Stimulated activated CD8-positive, alpha-beta memory T cell treated with anti-CD3 and anti-CD28 coated beads, Interleukin-7, amount 100 ng/mL, for 1 hour (primary cell): ENCODE measurements at places on chromosomes 2 and 18.

DNA sequence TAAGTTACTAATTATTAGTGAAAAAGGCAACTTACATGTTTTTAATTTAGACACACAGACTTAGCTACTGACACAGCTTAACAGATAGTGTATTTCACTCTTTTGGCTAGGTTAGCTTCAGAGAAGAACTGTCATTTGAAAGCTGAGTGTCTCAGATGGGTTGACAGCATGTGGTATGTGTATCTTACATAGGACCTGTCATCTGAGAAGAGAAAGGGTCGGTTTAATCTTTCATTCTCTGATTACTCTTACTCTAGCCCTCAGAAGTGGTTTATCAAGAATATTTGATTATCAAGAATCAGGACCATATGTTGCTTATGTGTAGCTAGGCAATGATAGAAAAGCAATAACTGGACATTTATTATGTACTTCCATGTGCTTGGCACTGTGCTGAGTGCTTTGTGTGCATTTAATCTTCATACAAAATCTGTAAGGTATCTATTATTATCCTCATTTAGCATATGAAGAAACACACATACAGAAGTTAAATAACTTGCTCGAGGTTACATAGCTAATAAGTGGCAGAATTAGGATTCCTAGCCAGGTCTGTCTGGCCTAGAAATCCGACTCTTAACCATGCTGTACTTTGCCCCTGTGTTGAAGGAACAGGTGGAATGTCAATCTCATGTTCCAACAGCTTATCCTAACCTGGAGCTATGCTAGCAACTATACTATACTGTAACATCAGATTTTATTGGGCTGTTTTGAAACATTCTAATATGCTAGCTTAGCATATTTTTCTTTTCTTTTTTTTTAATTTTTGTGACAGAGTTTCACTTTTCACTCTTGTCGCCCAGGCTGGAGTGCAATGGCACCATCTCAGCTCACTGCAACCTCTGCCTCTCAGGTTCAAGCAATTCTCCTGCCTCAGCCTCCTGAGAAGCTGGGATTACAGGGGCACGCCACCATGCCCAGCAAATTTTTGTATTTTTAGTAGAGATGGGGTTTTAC lies 28.4 kb downstream of the CFLAR start:
- DNase-seq = no peak

GRCh38 chr2:226799211-226799975 lies at the start of gene IRS1:
Gene IRS1 (minus strand): TSS chr2:226799820. CDS start chr2:226798738, 1,082 bp downstream.
- DNase-seq = peak; percentile 27

- DNase-seq = no peak
These were observed 6.8 kb downstream of the DNAJB2 start for GRCh38 chr2:219285894-219286425.

DNA sequence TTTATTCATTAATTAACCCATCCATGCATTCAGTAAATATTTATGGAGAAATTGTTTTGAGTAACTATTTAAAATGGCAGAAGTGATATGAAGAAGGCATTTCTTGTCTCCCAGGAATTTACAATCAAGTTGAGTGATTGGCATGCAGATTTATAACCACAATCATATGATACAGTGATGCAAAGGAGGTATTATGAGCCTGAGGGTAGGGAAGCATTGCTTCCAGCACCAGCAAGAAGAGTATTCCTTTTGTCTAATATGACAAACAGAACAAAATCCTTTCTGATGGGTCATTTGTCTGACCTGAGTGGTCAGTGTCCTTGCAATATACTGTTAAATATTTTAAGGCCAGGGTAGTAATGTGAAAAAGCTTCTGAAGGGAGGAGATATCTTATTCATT lies 244.2 kb upstream of the RGPD4 start:
- no peak for DNase-seq

DNA sequence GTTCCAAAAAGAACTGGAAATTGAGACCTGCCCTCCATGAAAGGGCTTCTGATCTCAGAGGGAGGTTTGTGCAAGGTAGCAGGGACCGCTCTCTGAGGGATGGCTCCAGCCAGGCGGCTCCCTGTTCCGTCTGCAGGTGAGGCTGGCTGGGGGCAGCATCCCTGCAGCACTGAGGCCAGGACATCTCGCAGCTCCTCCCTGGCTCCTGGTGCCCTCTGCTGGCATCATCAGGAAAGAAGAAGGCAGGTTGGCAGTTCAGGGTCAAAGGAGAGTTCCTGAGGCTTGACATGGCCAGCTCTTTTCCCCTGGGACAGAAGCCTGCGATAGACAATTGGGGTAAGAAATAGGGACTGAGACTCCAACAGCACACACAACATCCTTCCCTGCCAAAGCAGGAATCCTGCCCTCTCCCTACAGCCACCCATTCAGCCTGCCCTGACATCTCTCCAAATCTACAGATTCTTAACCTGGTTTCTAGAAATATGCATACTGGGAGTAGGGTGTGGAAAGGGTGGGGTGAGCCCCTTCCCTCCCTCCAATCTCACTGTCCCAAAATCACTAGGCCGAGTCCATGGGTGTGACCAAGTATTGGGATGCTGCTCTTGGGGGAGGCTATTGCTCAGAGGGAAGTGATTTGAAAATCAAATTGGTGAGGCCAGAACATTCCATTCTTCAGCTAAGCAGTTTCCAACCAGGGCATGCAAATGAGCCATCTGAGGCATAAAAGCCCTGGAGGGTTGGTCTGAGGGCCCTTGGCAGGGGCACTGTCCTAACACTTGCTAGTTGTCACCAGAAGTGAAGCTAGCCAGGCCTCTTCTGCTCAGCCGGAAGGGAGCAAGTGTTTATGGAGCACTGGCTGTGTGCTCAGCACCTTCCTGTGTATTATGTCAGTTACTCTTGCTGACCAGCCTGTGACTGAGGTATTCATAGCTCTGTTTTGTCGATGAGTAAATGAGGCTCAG lies 185.4 kb downstream of the TFCP2L1 start:
- no peak for DNase-seq

DNA sequence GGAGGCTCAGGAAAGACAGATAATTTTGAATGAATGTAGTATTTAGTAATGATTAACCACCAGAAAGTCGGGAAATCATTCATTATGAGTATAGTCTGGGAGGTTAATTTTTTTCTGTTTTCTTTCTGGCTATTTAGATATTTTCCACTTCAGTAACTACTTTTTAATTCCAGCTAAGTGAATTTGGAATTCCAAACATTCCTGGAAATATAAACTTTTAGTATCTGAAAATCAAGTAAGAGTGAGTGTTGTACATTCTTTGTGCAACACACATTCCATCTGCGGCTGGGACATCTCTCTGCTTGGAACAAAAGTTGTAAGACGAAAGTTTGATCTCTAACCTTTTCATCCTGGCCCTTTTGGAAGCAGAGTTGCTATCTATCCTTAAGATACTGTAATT lies 275.7 kb upstream of the SPRED2 start:
- no peak for DNase-seq

DNA sequence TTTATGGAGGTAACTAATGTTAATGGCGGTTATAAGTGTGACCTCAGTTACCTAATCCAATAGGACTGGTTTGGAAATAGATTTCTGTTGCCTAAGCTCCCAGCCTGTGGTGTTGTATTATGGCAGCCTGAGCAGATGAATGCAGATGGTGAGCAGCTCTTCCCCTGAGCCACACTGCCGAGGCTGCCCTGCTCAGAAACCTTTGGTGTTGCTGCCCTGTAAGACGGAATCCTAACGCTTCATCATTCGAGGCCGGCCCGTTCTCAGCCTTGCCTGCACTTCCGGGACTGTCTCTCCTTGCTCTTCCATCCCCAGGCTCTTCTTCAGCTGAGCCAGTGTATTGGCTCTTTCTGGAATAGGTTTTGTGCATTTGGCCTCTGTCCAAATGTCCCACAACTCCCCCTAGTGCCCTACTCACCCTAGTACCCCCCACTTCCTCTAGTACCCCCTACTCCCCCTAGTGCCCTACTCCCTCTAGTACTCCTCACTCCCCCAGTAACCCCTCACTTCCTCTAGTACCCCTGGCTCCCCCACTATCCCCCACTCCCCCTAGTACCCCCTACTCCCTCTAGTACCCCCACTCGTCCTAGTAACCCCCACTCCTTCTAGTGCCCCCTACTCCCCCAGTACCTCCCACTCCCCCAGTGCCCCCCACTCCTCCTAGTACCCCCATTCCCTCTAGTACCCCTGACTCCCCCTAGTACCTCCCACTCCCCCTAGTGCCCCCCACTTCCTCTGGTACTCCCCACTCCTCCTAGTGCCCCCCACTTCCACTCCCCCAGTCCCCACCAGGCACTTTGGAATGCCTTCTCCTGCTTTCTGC lies 106.0 kb upstream of the TAF1B start:
- DNase-seq = no peak
